Neural crest cell (in vitro differentiated cells): ENCODE measurements at places on chromosomes 7 and 10. TPM values are rescaled to one million over a fixed set of nuclear protein-coding genes. Genes with fewer than 3 reads are reported as not detected.

GRCh38 chr7:82472966-82473365, 29.4 kb upstream of the CACNA2D1 start:
- no peak overlapping the region for H3K27ac ChIP-seq
- peaks cover 7% of the 10 kb centered on the region for H3K27me3 ChIP-seq
- H3K4me1 ChIP-seq = no peaks in the 10 kb centered on the region
- no peaks in the 10 kb centered on the region for H3K36me3 ChIP-seq
- DNase-seq = no peak

DNA sequence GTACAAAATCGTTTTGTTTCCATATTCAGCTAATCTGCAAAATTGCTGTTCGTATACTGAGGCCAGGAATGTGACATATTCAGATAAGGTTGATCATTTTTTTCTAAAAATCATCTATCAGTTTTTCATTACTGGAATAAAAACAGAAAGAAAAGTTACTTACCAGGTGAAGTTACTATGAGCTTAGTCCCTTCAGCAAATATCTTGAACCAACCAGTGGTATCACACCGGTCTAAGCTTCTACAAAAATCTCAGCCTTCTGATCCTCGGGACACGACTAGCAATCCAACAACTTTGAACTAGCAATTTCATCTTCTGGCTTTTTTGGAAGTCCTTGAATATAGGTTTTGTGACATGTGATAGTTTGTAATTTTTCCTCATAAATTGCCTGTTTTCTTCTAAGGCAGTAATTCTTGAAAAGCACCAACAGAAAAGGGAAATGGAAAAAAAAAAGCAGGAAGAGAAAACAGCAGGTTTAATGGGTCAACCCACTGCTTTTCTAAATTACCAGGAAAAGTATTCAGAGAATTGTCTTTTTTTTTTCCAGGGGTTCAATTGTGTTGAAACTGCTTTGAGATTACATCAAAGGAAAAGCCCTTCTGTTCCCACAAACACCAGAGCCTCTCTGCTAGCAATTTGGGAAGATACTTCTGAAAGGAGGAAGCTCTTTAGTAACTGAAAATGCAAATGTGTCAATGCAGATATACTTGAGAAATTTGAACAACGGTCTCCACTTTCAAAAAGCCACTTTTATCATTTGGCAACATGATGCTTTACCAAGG, 2.9 kb upstream of the TARP start:
- H3K27me3 ChIP-seq = no peaks in the 10 kb centered on the region
- H3K36me3 ChIP-seq = no peaks in the 10 kb centered on the region
- peaks cover 9% of the 10 kb centered on the region for H3K4me1 ChIP-seq
- peak overlapping the region; percentile 64 for H3K27ac ChIP-seq
- no peak overlapping the region for H3K4me3 ChIP-seq

- H3K27me3 ChIP-seq = peaks cover 20% of the 10 kb centered on the region
- H3K4me1 ChIP-seq = peaks cover 31% of the 10 kb centered on the region
- peak overlapping the region; percentile 86 for H3K27ac ChIP-seq
These were observed 2.1 kb downstream of the ADIRF start for GRCh38 chr10:86970162-86970981.

The CALML3 gene
- not detected in 2 replicates for total RNA-seq

The PFKP gene
- 18.9 and 24.0 TPM in 2 replicates for total RNA-seq

GRCh38 chr10:62189131-62189530, 79.5 kb downstream of the RTKN2 start:
- H3K27ac ChIP-seq = no peak overlapping the region
- peaks cover 16% of the 10 kb centered on the region for H3K36me3 ChIP-seq
- peaks cover 12% of the 10 kb centered on the region for H3K4me1 ChIP-seq
